ENCODE measurements at places on chromosomes 16 and 17. TPM values are rescaled to one million over a fixed set of nuclear protein-coding genes. Genes with fewer than 3 reads are reported as not detected.

DNA sequence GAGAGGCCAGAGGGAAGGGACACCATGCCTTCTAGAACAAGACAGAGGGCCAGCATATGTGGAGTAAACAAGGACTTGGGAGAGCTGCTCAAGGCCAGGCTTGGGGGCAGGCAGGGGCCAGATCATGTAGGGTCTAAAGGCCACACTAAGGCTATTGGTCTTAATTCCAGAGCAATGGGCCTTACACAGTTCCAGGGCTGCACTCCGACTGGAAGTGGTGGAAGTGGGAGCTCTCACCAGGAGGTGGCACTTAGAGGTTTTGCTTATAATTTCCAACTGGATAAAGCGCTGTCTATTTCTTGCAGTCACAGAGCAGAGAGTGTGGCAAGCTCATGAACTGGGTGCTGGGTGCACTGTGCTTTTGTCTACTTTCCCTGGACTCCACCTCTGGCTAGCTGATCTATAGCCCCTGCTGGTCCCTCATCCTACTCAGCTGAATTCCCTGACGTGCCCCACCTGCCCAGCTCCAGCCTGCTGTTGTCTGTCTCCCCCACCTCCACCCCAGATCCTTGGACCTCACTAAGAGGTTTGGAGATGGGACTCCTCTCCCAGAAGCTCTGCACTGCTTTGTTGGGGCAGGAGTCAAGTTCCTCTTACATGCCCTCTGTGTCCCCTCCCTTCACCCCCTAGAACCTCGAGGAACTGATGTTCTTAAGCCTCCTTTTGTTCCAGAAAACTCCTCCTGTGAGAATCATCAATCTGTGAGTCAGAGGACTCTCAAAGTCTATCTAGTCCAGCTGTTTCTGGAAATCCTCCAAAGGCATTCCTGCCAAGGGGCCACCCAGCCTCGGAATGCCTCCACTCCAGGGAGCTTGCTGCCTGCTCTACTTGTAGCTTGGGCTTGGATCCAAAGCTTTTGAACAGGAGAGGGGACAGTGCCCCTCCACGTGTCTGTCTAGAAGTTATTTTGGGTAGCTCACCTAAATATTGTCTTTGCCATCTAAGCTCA lies 48.1 kb upstream of the KSR1 start:
- DNase-seq: peak; percentile 47

- no peak for DNase-seq
Observed at GRCh38 chr16:17852977-17853702, 382.4 kb upstream of the XYLT1 start.

DNA sequence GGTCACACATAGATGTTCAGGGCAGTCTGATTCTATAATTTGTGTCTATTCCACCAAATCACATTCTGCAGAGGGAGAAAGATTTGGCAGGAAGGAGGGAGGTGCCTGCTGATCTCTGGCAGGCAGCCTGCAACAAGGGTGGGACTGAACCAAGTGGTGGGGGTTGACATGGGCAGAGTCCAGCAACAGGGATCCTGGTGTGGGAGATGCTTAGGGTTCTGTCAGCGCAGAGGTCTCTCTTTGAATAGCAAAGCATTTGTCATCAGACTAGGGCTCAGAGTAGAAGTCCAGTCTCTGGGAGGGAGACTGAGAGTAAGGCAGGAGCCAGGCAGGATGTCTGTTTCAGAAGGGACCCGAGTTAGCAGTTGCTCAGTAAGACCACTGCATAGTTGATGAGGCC lies 94.6 kb downstream of the UTP18 start:
- DNase-seq: no peak

- no peak for DNase-seq
Observed at GRCh38 chr17:72683506-72684404, 408.7 kb downstream of the SLC39A11 start.

Gene CDRT15L2
- total RNA-seq: not detected

Gene GJC1
- 62.6 TPM for total RNA-seq

- DNase-seq: no peak
Observed at GRCh38 chr16:13120091-13120490, 218.7 kb downstream of the SHISA9 start.

DNA sequence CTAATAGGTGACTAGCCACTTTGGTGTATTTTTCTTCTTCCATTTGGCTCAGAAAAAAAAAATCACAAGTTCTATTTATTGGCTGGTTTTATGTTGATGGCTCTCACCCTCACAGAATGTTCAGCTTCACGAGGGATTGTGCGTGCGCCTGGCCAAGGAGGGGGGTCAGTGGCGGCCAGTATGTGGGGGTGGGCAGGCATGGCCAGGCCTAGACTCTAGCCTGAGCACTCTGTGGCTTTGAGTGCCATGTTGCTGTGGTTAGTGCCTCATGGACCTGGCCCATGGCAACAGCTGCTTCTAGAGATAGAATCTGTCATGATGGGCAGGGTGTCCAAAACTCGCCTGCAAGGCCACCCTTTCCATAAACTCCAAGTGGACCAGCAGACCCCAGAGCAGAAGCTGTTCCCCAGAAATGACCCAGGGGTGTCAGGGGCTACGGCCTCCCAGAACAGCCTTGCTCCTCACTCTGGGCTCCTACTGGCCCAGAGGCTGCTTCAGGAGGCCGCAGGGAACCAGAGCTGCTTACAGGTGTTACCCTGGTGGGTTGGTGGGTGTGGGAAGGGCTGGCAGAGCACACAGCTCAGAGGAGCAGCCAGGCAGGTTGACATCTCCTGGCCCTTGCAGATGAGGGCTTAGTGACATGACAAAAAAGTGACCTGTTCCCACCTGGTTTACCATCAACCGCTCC lies 124.9 kb downstream of the SOCS1 start:
- no peak for DNase-seq

- DNase-seq: peak; percentile 37
Observed at GRCh38 chr17:43219746-43220380, 8.2 kb downstream of the TMEM106A start.

DNA sequence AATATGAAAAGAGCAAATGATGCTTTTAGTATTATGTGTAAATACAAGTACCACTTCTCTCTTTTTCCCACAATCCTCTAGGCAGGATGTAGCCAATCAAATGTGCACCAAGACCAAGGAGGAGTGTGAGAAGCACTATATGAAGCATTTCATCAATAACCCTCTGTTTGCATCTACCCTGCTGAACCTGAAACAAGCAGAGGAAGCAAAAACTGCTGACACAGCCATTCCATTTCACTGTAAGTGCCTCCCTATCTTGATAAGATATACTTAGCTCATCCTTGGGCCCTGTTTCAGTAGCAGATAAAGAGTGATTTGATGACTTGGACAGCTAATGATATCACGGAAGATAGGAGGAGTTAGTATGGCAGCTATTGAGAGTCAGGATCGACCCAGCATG lies 33.7 kb downstream of the TADA2A start:
- DNase-seq: no peak

DNA sequence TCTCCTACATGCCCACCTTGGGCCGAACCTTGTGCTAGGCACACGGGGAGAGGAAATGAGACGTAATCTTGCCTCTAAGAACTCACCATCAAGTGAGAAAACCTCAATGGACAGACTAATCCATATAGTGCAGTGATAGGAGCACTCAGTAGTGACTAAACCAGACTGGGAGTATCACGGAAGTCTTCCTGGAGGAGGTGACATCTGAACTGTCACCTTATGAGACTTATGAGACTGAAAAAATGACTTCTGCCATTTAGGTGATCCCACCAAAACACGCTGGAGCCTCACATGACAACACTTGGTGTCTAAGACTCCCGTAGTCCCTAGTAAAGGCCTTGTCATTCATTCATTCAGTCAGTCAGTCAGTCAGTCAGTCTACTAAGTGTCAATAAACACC lies 27.3 kb upstream of the MRTFB start:
- no peak for DNase-seq

GRCh38 chr17:42129109-42129837 lies 6.7 kb downstream of the HSPB9 start:
- DNase-seq: no peak

GRCh38 chr17:7486181-7486580 lies 2.0 kb downstream of the POLR2A start:
- DNase-seq: no peak

DNA sequence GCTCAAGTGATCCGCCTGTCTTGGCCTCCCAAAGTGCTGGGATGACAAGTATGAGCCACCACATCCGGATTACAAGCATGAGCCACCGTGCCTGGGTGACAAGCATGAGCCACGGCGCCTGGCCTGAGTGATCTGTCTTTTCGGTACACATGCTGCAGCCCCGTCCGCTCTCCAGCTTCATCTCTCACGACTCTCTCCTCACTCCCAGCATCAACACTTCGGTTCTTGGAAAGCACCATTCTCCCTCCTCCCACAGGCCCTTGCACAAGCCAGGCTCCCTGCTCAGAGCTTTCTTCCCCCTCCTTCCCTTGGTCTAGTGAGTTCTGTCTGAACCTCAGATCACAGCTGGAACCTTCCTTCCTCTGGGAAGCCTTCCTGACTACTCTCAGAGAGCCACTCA lies 6.5 kb upstream of the NCBP3 start:
- DNase-seq: no peak

DNA sequence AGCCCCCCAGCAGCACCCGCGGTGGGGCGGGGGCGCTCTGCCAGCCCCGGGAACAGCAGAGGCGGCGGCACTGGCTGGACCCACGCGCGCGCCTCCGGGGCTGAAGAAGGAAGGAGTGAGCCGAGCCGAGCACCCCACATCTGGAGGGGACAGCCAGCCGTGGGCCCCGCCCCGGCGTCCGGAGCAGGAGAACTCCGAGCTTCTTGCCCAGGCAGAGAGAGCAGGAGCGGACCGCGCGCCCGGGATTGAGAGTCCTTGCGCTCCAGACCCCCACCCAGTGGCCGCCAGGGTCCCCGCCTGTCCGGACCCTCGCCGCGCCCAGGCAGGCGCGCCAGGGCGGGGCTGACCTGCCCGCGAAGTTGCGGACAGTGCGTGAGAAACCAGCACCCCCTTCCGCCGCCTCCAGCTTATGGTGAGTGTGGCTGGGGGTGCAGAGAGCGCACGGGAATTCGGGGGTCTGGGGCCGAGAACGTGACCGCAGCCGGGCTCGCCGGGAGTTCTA lies 921.9 kb upstream of the EEF2KMT start:
- DNase-seq: peak; percentile 73

GRCh38 chr16:47477679-47478078 lies 16.5 kb downstream of the PHKB start:
- DNase-seq: no peak

GRCh38 chr17:65407017-65407416 lies 154.4 kb downstream of the AXIN2 start:
- DNase-seq: no peak

- DNase-seq: no peak
Observed at GRCh38 chr16:25038239-25038954, 23.2 kb upstream of the ARHGAP17 start.

DNA sequence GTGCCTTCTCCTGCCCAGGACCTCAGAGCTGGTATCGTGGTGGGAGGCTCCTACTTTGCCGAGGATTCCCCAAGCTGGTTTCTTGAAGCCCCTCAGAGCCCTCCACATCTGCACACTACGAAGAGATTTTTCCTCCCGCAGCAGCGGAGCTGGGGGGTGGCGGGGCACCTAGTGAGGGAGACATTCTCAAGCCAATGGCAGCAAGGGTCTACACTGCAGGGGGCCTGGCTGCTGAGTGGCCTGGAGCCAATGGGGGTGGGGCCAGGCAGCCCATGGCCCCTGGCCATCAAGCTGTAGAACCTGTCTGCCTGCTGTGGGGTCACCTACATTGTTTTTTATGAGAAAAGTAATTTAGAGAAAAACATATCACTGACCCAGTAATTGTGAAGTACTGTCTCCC lies 5.0 kb downstream of the SLC26A11 start:
- DNase-seq: no peak

GRCh38 chr17:42548070-42548837 lies 4.5 kb upstream of the HSD17B1 start:
- peak; percentile 87 for DNase-seq

Gene CD19
- not detected for total RNA-seq

GRCh38 chr17:76670020-76670717 lies 26.6 kb upstream of the ST6GALNAC1 start:
- DNase-seq: no peak

DNA sequence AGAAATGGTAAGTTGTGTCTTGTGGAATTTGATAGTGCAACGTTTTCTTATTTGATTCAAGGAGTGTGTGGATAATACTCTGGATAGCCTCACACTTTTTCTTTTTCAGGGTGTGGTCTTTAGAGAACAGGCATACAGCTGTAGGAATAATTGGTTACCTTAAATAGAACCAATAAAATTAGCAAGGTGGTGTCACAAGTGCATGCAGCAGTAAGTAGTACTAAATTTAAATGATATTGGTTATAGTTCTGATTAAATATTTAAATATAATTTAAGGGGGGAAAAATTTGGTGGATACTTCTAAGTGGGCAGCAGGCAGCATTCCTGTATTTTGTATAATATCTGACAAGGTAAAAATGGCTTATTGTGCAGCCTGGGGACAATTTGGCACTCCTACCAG lies 3.7 kb downstream of the HAPSTR1 start:
- no peak for DNase-seq

GRCh38 chr17:83080858-83081683 lies 1.7 kb downstream of the METRNL start:
- DNase-seq: no peak

DNA sequence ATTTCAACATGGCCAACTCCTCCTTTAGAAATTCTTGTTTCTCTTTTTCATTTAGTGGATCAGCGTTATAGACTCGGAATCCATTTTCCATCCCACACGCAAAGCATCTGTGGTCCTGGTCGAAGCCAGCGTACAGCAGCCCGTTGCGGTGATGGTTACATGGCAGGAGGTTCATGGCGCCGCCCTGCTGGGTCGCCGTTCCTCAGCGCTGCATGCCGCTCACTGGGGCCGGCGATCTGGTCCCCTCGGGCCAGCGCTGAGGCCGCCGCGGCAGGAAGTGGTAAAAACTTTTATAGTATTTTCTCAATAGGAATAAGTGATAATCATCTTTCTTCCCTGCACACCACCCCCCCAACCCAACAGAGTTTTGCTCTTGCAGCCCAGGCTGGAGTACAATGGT lies 29.9 kb upstream of the RHOT1 start:
- DNase-seq: peak; percentile 57

Gene TMEM106A
- total RNA-seq: 4.4 TPM

GRCh38 chr17:64216338-64217248 lies 46.5 kb downstream of the TEX2 start:
- no peak for DNase-seq

Gene TLCD3A
- 15.0 TPM for total RNA-seq

Gene ARL17A
- 19.7 TPM for total RNA-seq

GRCh38 chr16:78127130-78127529 lies 27.7 kb downstream of the WWOX start:
- DNase-seq: no peak

- DNase-seq: no peak
Observed at GRCh38 chr16:61681673-61682072, 354.6 kb downstream of the CDH8 start.

Gene CDH8
- total RNA-seq: 8.0 TPM

Gene CCL23
- total RNA-seq: not detected

DNA sequence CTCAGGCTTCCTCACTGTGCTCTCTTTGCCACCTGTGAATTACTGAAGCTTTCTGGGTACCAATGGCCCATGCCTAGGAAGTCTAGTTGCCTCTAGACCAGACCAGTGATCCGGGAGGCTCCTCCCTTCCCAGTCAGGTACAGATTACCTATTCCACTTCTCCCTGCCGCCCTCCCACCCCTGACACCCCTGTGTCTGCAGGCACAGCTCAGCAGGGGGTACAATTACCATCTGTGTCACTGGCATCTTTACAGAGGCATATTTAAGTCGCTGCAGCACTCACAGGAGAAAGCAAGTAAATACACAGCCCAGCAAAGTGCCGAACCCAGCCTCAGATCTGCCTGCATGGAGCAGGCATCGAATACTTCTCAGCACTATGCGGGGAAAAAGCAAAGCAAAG lies 5.3 kb upstream of the WSCD1 start:
- DNase-seq: no peak

Gene LPCAT2
- 18.9 TPM for total RNA-seq

Gene KIF2B
- total RNA-seq: not detected
